ENCODE measurements at places on chromosomes 16 and 17.

- DNase-seq: no peak
Observed at GRCh38 chr17:58969156-58969555, 137.5 kb downstream of the TRIM37 start.

DNA sequence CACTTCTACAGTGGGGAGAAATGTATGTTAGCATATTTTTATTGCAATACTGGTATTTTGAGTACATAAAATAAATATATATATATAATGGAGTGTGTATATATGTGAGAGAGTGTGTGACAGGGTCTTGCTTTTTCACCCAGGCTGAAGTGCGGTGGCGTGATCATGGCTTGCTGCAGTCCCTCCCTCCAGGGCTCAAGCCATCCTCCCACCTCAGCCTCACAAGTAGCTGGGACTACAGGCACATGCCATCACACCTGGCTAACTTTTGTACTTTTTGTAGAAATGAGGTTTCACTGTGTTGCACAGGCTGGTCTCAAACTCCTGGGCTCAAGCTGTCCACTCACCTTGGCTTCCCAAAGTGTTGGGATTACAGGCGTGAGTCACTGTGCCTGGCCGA, 4.1 kb downstream of the CYLD start:
- no peak for DNase-seq

DNA sequence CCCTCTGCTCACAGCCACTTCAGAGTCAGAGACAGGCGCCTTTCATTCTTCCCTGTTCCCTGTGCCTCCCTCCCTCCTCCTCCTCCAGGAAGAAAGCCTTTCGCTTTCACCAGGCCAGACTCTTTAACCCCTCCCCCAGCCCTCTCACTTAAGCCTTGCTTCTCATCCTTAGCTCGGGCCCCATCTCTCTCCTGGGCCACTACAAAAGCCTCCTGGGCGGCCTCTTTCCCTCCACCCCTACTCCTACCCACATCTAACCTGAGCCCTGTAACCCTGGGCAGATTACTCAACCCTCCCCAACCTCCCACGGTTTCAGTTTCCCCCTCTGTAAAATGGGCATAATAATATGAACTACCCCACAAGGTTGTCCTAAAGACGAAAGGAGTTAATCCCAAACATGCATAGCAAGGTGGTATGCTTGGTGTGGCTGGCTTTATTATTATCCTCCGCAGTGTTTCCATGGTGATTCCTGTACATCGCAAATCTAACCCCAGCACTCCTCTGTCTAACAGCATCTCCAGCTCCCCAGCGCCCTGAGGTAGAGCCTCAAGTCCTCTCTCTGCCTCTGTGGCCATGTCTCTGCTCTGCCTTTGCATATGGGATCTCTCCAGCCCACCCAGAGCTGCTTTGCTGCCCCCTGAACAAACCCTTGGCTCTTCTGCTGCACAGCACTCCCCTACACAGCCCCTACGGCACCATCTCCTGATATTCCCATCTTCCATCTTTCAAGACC, 17.7 kb downstream of the PIMREG start:
- DNase-seq: no peak

GRCh38 chr16:721765-722540, 1.0 kb downstream of the ANTKMT start:
- DNase-seq: no peak

- no peak for DNase-seq
Observed at GRCh38 chr16:64705443-64705842, 416.4 kb downstream of the CDH11 start.

- no peak for DNase-seq
Observed at GRCh38 chr16:76441876-76442275, 164.7 kb downstream of the CNTNAP4 start.

GRCh38 chr16:11225677-11226549, 30.1 kb downstream of the SOCS1 start:
- DNase-seq: no peak

GRCh38 chr17:34067011-34067410, 188.1 kb upstream of the CCL2 start:
- DNase-seq: no peak
